HT1080 (cell line): ENCODE measurements at places on chromosomes 7 and 10. TPM values are rescaled to one million over a fixed set of nuclear protein-coding genes. Genes with fewer than 3 reads are reported as not detected.

Gene WEE2
- total RNA-seq = 0.03 TPM in 2 replicates

DNA sequence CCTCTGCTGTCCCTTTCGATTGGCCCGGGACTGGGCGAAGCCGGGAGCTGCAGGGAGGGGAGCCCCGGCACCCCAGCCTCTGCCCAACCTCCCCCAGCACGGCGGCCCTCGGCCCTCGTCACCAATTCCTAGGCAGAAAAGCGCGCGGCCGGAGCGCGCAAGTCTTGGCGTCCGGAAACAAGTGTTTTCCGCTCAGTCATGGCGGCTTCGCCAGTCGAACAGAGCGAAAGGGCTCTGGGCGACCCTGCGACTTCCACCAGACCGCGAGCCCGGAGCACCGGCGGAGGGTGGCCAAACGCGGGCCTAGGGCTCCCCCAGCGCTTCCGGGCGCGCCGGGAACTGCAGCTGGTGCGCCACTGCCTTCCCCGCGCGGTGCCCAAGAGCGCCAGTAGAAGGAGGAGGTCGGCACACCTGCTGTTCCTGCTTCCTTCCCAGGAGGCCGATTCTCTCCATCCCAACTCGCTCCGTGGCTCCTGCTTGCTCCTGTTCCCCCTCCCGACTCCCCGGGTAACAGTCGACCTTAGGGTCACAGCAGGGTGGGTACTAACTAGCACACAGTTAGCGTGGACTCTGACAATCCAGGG lies 729.9 kb downstream of the ZWINT start:
- peak; percentile 61 for DNase-seq

Gene MSMB
- total RNA-seq = not detected in 2 replicates

GRCh38 chr10:74651565-74651964 lies 174.8 kb upstream of the KAT6B start:
- no peak for DNase-seq

DNA sequence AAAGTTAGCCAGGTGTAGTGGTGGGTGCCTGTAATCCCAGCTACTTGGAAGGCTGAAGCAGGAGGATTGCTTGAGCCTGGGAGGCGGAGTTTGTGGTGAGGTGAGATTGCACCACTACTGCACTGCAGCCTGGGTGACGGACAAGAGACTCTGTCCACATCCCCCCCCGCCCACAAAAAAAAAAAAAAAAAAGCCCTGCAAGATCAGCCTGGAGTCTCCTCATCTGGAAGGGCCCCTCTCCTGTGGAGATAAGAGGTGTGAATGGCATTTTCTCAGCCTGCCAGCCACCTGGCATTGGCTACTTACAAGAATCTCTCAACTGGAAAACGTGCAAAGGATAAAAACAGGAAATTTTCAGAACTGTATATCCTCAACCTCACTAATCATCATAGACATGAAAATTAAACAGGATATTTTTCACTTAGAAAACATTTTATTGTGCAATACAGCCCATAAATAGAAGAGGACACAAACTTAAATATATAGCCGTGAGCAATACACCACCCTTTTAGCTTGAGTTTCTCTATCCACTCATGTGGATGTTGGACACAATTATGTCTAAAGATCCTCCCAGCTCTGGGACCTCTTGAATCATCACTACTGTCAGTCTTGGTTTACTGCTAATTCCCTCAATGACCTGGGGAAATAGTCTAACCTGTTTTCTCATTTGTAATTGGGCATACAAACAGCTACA lies 11.3 kb upstream of the TSPAN15 start:
- DNase-seq = peak; percentile 34

GRCh38 chr7:47492716-47493325 lies 89.1 kb downstream of the TNS3 start:
- no peak for DNase-seq

GRCh38 chr7:148192491-148192890 lies 398.1 kb upstream of the C7orf33 start:
- DNase-seq = no peak

DNA sequence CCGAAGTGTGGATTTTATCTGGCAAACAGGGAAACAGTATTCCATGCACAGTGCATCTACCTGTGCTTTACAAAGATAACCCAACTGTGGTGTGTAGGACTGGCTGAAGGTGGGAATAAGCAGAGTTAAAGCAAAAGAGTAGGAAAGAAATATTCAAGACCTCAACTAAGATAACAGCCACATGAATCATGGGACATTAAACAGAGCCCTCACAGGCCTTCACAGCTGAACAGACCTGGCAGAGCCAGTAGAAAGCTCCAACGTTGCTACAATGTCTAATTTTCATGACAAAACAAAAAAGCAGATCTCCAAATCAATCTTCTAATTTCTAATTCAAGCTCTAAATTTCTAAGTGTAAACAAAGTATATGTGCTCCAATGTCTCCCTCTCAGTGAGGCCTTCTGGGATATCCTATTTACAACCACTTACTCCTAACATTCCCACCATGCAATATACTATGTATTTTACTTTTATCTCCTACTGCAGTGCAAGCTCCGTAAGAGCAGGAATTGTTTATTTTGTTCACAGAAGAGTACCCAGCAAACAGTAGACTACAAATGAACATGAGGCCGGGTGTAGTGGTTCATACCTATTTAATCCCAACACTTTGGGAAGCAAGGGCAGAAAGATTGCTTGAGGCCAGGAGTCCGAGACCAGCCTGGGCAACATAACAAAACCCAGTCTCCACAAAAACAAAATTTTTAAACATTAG lies 63.5 kb downstream of the UBE2H start:
- DNase-seq = no peak
